ENCODE measurements at places on chromosomes 1 and 21.

DNA sequence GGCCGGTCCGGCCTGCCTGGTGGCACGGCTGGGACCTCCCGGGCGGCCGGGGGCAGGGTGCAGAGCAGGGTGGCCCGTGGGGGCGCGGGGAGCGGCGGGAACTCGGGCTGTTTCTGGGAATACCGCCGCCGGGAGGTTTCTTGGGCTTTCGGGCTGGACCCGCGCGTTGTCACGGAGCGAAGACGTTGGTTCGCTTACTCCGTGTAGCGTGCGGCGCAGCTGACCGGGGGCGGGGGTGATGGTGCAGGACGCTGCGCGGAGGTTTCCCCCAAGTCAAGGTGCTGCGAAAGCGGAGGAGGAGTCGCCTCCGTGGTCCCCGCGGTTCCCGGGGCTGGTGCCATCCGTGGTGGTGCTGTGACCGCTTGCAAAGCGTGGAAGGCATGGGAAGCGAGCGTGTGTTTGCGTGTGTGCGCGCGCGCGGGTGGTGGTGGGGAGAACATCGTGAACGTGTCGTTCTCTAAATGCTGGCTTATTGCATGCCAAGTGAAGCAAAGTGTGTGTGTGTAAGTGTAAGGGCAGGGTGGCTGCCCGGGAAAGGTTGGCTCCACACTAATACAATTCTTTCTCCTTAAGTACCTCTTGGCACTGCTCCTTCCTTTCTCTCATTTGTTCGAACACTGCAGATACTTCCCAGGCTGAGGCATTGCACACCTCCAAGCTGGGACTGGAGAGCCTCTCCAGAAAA is 1.1 kb downstream of the RYR2 start:
- DNase-seq, result no peak

DNA sequence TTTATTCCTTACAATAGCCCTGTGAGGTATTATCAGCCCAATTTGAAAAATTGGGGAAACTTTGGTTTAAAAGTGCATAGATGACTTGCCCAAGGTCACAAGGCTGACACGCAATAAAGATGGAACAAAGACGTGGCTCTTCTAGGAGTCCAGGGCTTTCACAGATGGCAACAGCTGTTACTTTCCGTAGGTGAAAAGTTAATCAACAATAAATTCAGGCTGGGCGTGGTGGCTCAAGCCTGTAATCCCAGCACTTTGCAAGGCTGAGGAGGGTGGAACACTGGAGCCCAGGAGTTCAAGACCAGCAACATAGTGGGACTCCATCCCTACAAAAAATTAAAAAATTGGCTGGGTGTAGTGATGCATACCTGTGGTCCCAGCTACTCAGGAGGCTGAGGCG is 87.8 kb upstream of the ATF3 start:
- DNase-seq, result no peak

DNA sequence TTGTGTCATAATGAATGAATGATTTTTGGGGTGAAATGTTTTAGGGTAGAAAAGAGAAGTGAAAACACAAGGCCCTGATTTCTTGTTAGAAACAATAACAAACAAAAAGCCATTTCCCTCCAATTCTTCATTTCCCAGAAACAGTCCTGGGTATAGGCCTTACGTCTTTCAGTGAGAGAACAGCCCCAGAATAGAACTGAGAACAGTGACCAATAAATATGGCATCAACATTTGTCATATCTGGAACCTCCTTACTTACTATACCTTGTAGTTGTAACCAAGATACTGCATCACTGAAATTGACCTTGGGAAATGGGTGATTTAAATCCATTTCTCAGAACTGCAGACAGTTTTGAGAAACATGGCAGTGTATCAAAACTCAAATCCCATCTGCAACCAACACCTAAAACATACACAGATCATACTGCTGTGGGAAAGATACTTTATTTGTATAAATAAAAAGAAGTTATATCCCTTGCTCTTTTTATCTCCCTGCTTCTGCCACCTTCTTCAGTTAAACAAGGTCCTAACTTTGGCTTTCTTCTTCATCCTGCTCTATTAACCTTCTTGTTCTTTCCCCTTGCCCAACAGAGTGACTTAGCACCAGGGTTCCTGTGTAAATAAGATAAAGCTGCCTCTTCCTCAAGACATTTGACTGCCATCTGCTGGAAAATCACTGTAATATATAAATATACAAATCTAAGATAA is 19.5 kb downstream of the XKR8 start:
- no peak for DNase-seq

GRCh38 chr1:213669964-213670691 is 317.6 kb upstream of the PROX1 start:
- DNase-seq, result no peak

DNA sequence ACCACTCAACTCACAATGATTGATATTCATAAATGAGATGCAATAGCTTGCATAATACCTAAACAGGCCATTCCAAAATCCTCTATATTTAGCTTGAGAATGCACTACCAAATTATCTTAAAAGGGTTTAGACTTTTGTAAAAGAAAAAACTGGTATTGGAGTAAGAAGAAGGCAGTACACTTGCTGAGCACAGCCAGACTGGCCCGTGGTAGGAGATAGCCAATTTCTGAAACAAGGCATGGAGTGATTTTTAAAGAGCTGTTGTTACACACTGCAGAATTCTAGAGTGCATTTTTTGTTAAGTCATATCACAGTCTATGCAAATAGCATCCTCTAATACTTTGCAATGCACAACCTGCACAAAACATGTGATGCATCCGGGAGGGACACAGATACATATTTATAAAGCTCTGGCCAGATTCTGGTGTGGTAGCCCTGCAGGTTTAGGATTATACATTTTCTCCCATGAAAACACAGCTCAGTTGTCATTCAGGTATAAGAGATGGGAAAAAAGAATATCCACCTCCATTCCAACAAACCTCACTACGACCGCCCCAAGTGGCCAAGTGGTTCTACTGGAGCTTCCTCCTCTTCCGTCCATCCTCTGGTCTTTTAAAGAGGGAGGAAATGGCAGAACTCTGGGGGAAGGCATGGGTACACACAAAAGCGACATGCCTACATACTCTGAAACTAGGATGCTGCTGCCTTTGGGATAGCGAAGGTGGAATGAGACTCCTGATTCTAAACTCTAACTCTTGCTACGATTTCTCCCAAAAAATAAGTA is 40.8 kb downstream of the BCAR3 start:
- no peak for DNase-seq

DNA sequence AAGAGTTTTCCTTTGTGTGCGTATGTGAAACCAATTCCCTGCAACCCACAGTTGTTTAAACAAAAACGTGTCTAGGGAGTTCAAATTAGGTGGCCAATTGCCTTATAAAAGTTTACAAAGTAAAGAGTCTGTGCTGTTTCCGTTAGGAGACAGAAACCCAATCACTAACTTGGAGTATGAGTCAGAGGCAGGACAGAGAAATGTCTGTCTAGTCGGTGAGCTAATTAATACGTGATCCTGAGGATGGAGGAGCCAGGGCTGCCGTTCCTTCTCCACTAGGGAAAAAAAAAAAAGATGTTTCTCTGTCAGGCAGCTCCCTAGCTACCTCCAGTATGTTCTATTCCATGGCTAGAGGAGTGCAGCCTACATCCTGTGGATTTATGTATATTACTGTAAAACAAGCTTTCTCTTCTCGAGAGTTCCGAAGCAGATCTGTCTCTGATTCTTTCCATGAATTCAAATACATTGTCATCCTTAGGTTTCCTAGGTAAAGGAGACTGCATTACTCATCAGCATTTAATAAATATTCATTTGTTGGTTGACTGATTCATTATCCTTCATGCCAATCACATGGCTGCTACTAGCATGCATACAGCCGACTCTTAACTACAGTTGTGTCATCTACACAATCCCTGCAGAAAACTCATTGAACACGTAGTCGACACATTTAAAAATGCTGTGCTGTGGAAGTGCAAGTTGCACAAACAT is 430.6 kb downstream of the KIF26B start:
- DNase-seq, result no peak

GRCh38 chr21:25572861-25573310 is 34.4 kb downstream of the MRPL39 start:
- DNase-seq, result no peak

GRCh38 chr1:40435471-40435870 is 14.8 kb upstream of the ZFP69B start:
- DNase-seq, result no peak

GRCh38 chr21:16838331-16838730 is 674.5 kb upstream of the CXADR start:
- no peak for DNase-seq

GRCh38 chr1:205523261-205523890 is 18.9 kb downstream of the CDK18 start:
- DNase-seq, result no peak

DNA sequence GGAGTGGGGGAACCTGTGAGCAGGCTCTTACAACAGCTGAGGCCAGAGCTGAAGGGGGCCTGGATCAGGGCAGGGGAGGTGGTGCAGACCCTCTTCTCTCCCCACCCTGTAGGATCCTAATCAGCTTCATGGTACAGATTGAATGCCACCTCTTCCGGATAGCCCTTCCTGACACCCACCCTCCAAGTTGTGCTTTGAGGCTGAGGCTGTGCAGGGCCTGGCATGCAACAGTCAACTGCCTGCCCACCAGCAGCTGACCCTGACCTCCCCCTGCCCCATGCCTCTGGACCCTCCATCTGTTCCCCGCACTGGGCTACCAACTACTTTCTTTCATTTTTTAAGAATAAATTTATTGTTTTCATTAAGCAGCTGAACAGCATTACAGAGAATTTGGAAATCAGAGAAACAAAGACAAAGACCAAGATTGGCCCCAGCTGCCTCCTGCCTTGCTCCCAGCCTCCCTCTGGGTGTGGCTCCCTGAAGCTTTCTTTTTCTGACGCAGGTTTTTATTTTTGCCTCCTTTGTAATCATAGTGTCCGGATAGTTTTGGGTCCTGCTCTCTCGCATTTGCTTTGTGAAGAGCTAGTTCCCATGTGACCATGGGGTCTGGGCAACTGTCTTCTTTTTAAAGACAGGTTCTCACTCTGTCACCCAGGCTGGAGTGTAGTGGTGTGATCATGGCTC is 12.8 kb downstream of the ZNF362 start:
- no peak for DNase-seq

DNA sequence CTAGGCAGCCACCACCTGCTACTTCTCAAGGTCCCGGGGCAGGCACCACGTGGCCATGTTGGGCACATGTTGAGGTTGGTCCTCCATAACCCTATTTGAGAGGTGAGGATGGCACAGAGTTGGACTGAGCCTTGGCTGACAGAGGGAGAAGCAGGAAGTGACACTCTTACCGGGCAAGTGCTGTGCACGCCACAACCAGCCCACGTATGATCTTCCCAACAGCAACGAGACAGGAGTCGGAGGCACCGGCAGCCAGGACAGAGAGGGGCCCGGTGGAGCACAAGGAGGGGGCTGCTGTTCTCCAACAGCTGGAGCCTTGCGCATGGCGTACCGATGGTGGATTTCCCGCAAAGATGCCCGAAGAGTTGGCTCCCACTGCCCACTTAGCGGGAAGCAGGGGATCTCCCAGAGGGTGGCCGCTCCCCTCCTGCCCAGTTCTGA is 3.4 kb downstream of the CLEC20A start:
- DNase-seq, result no peak

GRCh38 chr1:104132382-104132973 is 382.8 kb downstream of the AMY1C start:
- DNase-seq, result no peak

DNA sequence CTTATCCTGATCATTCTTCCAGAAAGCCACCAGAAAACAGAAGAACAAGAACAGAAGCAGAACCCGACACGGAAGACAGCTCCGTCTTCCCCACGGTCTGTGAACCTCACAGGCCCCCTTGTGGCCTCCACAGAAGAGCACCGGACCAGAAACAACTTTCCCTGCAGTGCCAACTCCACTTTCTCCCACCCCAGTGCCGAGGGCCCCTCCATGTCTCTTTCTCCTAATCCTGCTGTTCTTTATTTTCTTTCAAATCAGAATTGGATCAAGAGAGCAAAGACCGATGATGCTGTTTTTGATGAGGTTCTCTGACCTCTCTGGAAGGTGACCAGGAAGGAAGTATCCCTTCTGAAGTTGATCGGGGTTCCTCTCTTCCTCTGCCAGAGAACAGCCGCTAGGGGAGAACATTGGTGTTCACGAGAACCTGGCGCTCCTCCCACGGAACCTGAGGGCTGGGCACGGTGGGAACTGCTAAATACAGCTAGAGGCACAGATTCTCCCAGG is 58.9 kb upstream of the CTTNBP2NL start:
- DNase-seq, result no peak

- DNase-seq, result no peak
Measured at GRCh38 chr1:180232521-180233043, 2.5 kb downstream of the LHX4 start.

DNA sequence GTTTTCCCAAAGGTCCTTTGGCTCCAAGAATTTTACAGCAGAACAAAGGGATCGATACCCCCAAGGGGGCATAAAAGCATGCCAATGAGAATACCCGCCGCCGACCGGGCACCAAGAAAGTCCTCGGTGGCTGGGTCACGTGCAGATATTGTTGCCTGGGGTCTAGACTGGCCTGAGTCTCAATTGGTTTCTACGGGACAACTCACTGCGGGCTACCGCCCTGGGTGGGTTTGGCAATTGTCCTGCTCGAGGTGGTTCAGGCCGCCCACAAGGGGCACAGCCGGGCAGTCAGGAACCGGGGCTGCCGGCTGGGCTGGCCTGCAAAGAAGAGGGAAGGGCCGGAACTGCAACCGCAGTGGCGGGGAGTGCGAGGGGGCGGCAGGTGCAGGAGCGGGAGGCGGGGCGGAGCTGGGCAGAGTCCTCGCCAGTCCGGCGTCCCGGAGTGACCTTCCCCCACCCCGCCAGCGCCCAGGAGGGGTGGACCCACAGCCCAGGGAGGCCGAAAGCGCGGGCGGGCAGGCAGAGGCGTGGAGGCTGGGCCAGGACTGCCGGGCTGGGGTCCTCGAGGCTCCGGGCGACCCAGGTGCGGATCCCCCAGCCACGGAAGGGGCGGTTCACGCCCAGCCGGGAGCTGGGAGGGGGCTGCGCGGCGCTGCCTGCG is 926 bp upstream of the ATP1B1 start:
- DNase-seq, result no peak

DNA sequence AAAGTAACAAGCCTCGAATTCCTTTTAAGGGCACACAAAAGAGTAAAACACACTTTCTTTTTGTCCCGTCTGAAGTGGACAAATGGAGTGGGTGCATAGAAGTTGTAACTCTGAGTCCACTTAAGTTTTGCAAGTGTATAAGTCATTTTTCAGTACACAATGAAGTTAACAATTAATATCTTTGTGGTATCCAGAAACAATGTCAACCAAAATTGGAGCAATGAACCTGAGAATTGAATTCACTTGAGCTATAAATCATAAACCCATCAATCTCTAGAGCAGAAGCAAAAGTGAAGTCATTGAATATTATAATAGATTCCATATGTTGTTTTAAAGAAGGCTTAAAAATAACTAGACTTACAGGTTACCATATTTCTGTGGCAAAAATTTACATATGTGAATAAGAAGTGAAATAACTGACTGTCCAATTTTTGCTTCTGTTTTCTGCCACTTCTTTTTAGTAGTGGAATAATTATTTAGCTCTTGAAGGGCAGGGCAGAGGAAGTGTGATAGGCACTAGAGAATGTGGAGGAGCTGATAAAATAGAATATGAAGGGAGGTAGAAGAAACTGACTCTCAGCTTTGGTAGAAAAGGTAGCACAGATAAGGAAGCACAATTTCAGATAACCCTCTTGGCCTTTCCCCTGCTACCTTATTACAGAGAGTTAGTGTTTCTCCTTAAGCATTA is 73.9 kb upstream of the RGL1 start:
- DNase-seq, result no peak

GRCh38 chr1:61670016-61670415 is 54.9 kb downstream of the TM2D1 start:
- DNase-seq, result no peak

GRCh38 chr1:111214074-111214801 is 13.3 kb upstream of the CHI3L2 start:
- DNase-seq, result no peak
